ENCODE measurements at places on chromosomes 16 and 17. TPM values are rescaled to one million over a fixed set of nuclear protein-coding genes. Genes with fewer than 3 reads are reported as not detected.

GRCh38 chr17:82619641-82620040, 28.6 kb downstream of the WDR45B start:
- DNase-seq, result no peak

Gene NBR1
- total RNA-seq, result 53.0 TPM

Gene SDR42E2
- total RNA-seq, result not detected

Gene SLC16A11
- 1.3 TPM for total RNA-seq

GRCh38 chr16:29146266-29146665, 161.4 kb downstream of the LAT start:
- no peak for DNase-seq

DNA sequence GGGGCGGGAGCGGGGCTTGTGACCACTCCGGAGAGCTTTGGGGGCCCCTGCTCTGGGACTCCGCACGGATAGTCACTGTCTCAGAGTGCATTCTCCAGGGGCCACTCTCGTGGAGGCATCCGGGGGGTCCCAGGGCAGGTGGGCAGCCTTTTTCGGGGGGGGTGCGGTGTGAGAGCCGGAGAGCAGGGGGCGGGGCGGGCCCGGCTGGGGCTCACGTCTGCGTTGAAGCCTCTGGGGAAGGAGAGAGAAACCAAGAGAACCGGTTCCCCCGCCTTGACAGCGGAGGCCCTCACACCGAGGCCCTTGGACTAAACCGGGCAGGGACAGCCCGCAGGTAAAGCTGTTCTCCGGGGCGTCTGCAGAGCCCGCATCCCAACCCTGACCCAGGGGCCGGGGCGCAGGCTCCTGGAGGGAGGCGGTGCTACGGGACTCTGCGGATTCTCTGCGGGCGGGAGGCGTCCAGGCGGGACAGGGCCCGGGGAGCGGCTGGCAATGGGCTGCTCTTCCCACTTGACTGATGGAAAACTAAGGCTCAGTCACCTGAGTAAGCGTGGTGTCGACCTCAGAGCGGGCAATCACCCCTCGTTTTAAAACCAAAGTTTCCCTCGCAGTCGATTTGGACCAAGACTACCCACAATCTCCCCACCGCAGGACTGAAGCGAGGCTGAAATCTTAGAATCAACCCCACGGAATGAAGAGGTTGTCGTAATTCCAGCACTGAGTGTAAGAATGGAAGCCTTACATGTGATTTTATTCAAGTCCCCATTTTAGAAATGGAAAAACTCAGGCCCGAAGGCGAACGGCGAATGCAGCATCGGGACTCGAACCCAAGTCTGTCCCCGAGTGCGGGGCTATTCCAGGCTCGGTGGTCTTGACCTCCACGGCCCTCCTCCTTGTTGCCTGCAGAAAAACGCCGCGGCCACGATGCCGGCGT, 49.6 kb upstream of the AMZ2 start:
- no peak for DNase-seq

Gene MEFV
- 0.09 TPM for total RNA-seq
